ENCODE measurements at places on chromosomes 2 and 18.

DNA sequence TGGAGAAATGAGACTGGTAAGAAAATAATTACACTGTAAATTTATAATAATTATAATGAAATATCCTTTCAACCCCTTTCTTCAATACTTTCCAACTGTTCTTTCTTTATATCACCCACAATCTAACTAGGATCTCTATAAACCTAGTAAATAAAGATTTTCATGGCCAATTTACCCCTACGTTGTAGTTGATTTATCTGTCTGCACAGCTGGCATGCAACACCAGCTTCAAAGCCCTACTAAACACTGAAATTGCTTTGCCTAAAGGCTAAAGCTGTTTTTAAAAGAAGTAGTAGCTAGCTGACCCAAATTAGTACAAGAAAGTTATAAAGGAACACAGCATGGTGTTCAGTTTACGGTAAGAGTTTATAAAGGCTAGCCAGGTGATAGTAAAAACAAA is 140.1 kb downstream of the NOL4 start:
- DNase-seq = peak; percentile 80

DNA sequence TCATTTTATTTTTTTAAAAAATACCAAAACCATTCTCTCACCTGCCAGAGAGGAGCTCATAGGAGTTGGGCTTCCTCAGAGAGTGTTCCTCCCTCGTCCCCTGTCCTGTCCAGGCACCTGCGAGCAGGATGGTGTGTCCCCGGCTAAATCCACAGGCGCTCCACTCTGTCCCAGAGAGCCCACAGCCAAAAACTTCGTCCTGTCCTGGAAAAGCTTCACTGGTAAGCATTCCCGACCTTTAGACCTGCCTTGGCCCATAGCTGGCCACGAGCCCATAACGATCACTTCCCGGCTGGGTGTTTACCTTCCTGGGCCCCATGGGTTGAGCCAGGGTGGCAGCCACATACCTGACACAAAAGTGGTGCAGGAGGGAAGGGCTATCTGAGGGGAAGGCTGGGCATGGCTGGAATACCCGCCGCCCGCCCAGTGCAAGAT is at the start of gene NGEF:
TSS of gene NGEF (minus strand) at position 230 of the 435 bp plus-strand sequence. CDS start 38,366 bp downstream, outside the sequence.
- DNase-seq = no peak

- no peak for DNase-seq
Measured at GRCh38 chr2:200369886-200370285, 63.4 kb downstream of the SPATS2L start.

GRCh38 chr18:50508228-50508627 is 51.7 kb upstream of the MAPK4 start:
- no peak for DNase-seq

GRCh38 chr2:160308915-160309314 is 108.8 kb upstream of the ITGB6 start:
- DNase-seq = no peak

GRCh38 chr2:240208631-240209211 is 68.3 kb upstream of the OTOS start:
- DNase-seq = no peak

GRCh38 chr18:74508821-74509225 is 12.7 kb downstream of the CNDP2 start:
- no peak for DNase-seq

DNA sequence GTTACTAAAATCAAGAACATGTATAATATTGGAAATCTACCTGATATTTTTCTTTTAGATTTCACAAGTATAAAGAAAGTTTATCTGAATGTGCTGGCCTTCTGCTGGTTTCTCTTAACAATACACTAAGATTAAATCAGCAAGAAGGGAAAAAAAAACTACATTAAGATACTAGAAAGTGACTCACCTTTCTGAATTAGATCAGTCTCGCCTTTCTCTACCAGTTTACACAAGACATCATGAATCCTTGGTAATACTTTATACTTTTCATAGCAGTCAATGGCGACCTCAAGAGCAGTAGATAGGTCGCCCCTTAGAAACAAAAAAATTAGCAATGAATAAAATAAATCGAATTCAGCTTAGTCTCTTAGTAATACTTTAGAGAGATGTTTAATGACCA is 61.2 kb downstream of the LRPPRC start:
- DNase-seq = no peak

DNA sequence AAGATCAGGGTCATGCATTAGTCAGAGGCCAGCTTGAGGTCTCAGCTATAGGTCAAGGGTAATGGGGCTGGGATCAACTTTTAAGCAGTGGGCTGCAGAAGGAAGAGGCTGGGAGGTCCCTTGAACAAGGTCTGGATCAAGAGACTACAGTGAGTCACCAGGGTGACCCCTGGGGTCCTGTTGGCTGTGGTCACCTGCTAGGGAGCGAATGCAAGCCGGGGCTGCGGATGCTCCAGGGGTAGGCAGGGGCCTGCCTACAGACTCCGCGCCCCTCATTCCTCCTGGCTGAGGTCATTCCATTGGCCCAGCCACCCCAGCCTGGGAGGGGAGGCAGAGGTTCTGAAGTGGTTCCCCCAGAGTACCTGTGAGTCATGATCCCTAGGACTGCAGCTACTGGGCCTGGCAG is 110.4 kb downstream of the CYP26B1 start:
- no peak for DNase-seq
